ENCODE measurements at places on chromosomes 7 and 10.

GRCh38 chr10:84047258-84048010 is 91.9 kb upstream of the GHITM start:
- no peak for DNase-seq

DNA sequence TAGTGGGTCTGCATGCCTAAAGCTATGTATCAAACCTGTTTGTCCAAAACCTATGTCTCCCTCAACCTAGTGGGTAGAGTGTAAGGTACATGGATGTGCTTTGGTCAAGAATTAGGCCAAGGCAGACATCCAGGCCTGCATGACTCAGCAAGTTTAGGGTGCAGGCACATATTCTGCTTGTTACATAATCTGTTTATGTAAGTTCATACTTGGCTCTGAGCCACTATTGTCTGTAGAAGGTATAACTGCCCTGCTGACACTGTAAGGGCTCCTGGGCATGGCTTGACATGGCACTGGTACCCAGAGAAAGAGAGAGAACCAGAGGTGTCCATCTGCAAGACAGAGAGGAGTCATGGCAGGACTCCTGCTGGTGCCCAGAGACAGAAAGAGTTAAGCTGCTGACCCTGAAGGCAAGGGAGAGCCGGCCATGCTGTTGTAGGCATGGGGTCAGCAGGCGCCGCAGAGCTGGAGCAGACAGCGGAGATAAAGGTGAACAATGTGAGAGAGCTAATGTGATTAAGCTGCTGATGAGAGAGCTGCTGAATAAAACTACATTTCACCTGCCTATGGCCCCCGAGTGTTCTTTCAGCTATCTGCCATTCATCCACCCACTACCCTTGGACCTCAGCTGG is 118.5 kb upstream of the TMEM106B start:
- DNase-seq = no peak

- no peak for DNase-seq
Measured at GRCh38 chr10:87500646-87501048, 4.0 kb upstream of the MINPP1 start.

DNA sequence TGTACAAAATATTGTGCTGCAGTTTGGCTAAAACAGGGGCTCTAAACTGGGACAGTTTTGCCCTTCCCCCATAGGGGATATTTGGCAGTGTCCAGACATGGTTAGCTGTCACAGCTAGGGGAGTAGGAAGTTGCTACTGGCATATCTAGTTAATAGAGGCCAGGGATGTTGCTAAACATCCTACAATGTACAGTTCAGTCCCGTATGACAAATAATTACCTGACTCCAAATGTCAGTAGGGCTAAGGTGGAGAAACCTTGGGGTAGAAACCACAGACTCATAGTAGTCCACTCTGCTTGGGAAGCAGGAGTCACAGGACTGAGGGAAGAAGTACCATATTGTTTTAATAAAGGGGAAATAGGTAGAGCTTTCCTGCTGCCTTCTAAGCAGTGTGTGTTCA is 39.8 kb downstream of the WBP1L start:
- DNase-seq = no peak

DNA sequence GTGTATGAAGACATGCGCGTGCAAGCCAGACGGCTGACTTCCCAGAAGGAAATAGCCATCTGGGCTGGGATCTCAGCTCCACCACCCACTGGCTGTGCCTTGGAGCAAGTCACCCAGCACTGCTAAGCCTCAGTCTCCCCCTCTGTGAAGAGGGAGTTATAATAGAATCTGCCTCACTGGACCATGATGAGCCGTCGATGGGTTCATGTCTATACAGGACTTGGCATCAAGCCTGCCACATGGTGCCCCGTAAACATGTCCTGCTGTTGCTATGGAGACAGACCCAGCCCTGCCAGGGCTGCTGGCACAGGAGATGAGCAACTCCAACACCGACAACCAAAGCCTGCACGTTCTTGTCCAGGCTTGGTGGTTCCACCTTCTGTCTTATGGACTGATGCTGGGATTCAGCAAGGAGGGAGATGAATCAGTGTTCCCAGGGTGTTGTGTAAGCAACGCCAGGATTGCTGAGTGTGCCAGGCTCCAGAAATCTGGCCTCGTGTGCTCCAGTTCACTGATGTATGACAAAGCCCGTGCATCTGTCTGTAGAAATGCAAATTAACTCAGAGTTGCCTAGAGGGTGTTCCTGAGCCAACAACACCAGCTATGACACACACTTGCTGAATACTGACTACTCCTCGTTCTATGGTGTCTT is 5.6 kb downstream of the GPR15LG start:
- DNase-seq = peak; percentile 75

GRCh38 chr7:111018960-111019736 is 71.8 kb upstream of the LRRN3 start:
- DNase-seq = no peak

GRCh38 chr7:18724318-18724717 is 228.8 kb downstream of the HDAC9 start:
- no peak for DNase-seq

GRCh38 chr10:87767253-87767652 is 50.8 kb downstream of the ATAD1 start:
- no peak for DNase-seq

GRCh38 chr10:60149003-60149402 is 240.7 kb downstream of the ANK3 start:
- no peak for DNase-seq

DNA sequence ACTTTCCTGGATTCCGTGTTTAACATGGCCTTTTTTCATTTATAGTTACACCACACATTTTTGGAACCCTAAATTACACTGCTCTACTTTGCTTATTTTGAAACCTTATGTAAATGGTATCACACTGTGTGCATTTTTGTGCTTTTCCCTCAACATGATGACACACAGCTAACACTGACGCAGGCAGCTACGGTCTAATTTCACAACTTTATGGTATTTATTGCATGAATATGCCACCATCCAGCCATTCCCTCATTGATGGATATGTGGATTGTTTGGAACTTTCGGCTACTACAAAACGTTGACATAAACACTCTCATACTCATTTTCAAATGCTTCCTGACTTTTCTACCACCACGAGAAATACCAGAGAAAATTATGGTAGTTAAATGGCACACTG is 6.9 kb downstream of the PAPOLB start:
- DNase-seq = no peak

- no peak for DNase-seq
Measured at GRCh38 chr7:102318482-102318971, 31.9 kb downstream of the SH2B2 start.

GRCh38 chr7:44727158-44727936 is 21.3 kb upstream of the ZMIZ2 start:
- DNase-seq = no peak

DNA sequence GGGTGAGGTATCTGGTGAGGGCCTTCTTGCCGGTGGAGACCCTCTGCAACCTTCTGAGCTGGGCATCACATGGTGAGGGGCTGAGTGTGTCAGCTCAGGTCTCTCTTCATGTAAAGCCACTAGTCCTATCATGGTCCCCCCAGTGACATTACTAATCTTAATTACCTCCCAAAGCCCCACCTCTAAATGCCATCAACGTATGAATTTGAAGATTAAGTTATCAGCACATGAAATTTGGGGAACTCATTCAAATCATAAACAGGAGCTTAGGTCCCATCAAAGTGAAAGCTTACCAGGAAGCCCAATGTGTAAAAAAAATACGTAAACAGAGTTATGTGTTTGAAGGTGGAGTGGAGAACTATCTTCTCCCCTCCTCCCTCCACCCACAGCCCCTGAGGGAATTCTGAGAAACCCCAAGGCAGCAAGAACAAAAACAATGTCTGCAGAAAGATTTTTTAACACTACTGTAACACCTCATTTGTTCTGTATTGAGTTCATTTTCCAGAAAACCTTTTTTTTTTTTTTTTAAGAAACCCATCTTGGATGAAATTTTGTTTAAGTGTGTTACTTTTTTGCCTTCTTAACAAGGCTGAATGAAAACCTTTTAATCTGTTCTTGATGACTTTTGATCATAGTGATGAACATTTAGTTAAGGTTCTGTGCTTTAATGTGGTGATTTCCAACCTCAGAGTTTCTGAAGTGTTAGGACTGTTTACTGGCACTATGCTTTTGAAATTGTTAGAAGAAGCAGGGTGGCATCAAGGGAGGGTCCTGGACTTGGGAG is 19.1 kb upstream of the PCGF5 start:
- no peak for DNase-seq

GRCh38 chr10:93072225-93072712 is 1.4 kb upstream of the CYP26A1 start:
- no peak for DNase-seq

DNA sequence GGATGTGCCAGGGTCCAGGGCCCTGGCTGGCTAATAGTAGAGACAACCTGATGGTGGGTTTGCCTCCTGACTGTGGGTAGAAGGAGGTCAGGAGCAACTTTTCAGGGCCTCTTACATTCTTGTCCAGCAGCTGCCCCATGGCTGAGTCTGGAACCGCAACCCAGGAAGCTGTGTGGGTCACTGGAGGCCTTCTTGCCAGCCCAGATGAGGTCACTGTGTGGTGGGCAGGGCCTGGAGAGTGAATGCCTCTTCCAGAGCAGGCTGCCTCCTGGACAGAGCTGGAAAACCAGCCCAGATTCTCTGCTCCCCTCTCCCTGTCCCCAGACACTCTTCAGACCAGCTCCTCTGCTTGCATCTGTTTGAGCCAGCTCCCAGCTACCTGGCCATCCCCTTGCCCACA is 43.5 kb upstream of the LEP start:
- no peak for DNase-seq

DNA sequence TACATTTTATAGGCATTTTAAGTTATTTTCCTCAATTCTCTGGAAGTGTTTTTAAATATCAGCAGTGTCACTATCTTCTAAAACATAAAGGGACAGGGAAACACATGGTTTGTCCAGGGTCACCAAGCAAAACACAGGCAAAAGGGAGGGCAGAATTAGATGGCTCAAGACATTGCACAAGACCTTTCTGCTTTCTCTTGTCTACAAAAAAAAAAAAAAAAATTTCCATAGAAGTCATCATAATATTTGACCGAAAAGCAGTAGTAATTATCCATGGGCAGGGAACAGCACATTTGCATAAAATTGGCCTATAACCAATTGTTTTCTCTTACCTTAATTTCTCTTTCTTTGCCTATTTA is 703.1 kb upstream of the FZD8 start:
- DNase-seq = no peak

DNA sequence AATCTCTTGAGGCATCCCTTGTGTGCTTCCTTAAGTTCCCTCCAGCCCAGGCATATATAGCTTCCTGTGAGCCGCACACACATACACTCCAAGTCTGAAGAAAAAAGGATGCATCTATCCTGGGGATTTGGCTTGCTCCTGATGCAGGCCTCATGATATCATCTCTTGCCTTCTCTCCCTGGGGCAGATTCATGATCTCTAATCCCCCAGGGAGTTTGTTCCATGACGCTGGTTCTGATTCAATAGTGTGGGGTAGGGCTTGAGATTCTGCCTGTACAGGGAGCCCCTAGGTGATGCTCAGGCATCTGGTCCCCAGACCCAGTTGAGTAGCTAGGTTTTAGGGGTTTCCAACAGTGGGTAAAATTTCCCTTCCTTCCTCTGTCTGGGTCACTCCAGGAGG is 1.5 kb downstream of the PON1 start:
- no peak for DNase-seq

- DNase-seq = no peak
Measured at GRCh38 chr7:133854739-133855138, 272.4 kb upstream of the LRGUK start.

GRCh38 chr7:84302949-84303348 is 108.4 kb upstream of the SEMA3A start:
- DNase-seq = no peak

DNA sequence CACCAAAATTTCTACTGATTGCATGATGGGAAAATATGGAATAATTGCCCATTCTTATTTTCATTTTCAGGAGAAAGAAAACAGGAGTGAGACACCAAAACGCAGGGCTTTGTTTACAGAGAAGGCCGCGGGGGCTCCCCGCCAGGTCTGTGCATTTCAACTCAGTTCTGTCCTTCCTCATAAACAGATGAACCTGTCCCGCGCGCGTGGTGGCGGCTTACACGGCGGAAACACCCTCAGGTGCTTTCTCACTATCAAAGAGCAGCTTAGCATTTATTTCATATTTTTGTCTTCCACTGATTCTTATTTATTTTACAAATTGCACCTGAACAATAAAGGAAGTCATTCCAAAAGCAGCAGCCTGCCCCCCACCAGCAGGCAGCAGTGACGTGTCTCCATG is 579.4 kb downstream of the PTPRN2 start:
- DNase-seq = no peak

GRCh38 chr7:7706556-7707172 is 11.7 kb downstream of the RPA3 start:
- DNase-seq = no peak

GRCh38 chr10:50497758-50498157 is 126.0 kb downstream of the SGMS1 start:
- DNase-seq = no peak

GRCh38 chr10:96360766-96361165 is 2.0 kb upstream of the OPALIN start:
- no peak for DNase-seq

DNA sequence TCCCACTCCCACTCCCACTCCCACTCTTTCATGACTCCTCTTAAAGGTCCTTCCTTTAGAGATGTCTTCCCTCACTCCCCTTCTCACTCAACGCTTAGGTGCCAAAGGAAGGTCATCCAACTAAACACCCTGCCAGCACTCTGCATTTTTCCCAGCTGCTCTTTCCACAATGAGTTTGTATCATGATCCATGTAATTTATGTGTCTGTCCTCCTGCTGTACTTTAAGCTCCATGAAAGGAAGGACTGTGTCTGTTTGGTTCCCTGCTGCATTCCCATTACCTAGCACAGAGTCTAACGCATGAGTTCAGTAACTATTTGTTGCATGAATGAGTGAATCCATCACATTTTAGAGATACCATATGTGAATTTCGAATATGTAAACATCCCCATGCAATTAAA is 252.7 kb downstream of the KIF20B start:
- DNase-seq = no peak

DNA sequence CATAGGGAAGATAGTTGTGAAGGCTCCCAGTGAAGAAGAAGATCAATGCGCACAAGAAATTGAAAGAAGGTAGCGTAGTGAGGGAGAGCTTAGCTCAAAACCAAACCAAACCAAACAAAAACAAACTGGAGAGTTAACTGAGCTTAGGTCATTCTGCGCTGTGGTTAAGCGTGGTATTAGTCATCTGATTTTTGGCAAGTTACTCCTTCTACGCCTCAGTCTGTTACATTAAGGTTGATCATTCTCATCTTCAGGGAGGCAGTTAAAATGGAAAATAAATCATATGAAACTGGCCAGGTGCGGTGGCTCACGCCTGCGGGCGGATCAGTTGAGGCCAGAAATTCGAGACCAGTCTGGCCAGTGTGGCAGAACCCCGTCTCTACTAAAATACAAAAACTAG is 259.7 kb downstream of the EXOC4 start:
- no peak for DNase-seq

Data from occipital lobe (tissue), 3 donors.